ENCODE measurements at places on chromosomes 12 and 14. TPM values are rescaled to one million over a fixed set of nuclear protein-coding genes. Genes with fewer than 3 reads are reported as not detected.
A peak's percentile ranks its signal among the peaks of the same experiment; 100 is the strongest.

CFL2 gene
- total RNA-seq = 57.6 TPM

- DNase-seq = no peak
- no peak overlapping the region for H3K27ac ChIP-seq
- peaks cover 8% of the 10 kb centered on the region for H3K27me3 ChIP-seq
- no peak overlapping the region for H3K4me3 ChIP-seq
These were observed 101.7 kb upstream of the C14orf180 start for GRCh38 chr14:104477666-104478380.

- no peak overlapping the region for H3K4me3 ChIP-seq
- H3K4me1 ChIP-seq = peaks cover 1% of the 10 kb centered on the region
- peaks cover 4% of the 10 kb centered on the region for H3K27me3 ChIP-seq
- no peak overlapping the region for H3K27ac ChIP-seq
- H3K36me3 ChIP-seq = peaks cover 9% of the 10 kb centered on the region
These were observed 85.8 kb downstream of the TNFAIP2 start for GRCh38 chr14:103209054-103209453.

HOMEZ gene
- total RNA-seq = 12.2 TPM

- H3K4me3 ChIP-seq = no peak overlapping the region
- no peaks in the 10 kb centered on the region for H3K27me3 ChIP-seq
- no peak overlapping the region for H3K27ac ChIP-seq
- no peaks in the 10 kb centered on the region for H3K36me3 ChIP-seq
- no peak for DNase-seq
These were observed 1401.9 kb upstream of the FLRT2 start for GRCh38 chr14:84128050-84128449.

GRCh38 chr14:22523283-22523682 lies 65.7 kb downstream of the DAD1 start:
- no peak overlapping the region for H3K4me3 ChIP-seq
- no peaks in the 10 kb centered on the region for H3K27me3 ChIP-seq
- no peaks in the 10 kb centered on the region for H3K36me3 ChIP-seq
- no peak for DNase-seq

DNA sequence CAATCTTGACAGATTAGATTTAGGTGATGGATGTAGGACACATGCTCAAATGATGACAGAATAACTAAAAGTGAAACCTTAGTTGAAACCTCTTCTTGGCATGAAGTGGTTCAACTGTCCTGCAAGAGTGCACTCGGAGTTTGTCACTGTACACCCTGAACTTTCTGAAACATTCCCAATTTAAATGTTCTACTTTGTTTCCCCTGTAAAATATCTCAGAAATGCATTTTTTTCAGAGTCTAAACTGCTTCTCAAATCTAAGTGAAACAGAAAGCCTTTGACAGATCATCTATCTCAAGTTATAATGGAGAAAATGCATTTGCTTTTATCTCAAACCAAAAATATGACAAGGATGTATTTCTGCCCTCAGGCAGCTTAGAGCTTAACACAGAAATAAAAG lies 66.0 kb downstream of the BHLHE41 start:
- peaks cover 2% of the 10 kb centered on the region for H3K4me1 ChIP-seq
- no peak overlapping the region for H3K4me3 ChIP-seq
- DNase-seq = no peak
- H3K27ac ChIP-seq = no peak overlapping the region
- no peaks in the 10 kb centered on the region for H3K27me3 ChIP-seq
- H3K36me3 ChIP-seq = peaks cover 6% of the 10 kb centered on the region

- H3K27ac ChIP-seq = no peak overlapping the region
- DNase-seq = no peak
- no peak overlapping the region for H3K4me3 ChIP-seq
- no peaks in the 10 kb centered on the region for H3K36me3 ChIP-seq
These were observed 8.9 kb downstream of the ARL6IP4 start for GRCh38 chr12:122989225-122989839.

- H3K27me3 ChIP-seq = no peaks in the 10 kb centered on the region
- no peak for DNase-seq
- no peaks in the 10 kb centered on the region for H3K36me3 ChIP-seq
- H3K4me3 ChIP-seq = no peak overlapping the region
- H3K27ac ChIP-seq = no peak overlapping the region
- H3K4me1 ChIP-seq = no peaks in the 10 kb centered on the region
These were observed 478.9 kb downstream of the BCAT1 start for GRCh38 chr12:24470050-24470449.

DNA sequence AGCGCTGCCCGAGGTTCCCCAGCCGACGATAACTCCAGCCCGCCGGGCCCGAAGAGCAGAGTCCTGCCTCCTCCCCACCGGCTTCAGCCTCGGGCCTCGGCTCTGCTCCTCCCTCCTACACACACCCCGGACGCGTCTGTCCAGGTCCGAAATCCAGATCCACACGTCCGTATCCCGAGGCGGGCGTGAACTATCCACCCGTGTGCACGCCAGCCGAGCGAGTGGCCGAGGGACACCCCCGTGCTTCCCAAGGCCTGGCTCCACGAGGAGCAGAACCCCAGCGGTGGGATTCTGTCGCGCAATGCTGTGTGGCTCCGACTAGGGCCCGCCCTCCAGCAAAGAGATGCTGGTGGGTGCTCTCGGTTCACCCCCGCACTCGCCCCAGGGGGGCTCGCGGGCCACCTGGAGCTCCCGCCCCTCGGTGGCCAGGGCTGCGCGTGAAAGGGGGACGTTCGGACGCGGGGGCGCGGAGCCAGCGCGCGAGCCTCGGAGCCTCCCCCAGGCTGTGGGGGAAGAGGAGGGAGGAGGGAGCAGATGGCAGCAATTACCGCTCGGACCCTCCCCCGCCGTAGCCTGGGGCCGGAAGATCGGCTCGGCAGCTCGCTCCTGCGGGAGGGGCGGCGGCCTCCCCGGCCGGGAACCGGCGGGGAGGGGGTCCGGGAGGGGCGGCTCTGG lies 18.9 kb upstream of the ANKRD33 start:
- peaks cover 67% of the 10 kb centered on the region for H3K4me1 ChIP-seq
- DNase-seq = peak; percentile 59
- H3K36me3 ChIP-seq = no peaks in the 10 kb centered on the region
- H3K27me3 ChIP-seq = peaks cover 24% of the 10 kb centered on the region
- peak overlapping the region; percentile 87 for H3K27ac ChIP-seq

Measured in glutamatergic neuron (in vitro differentiated cells).